CD4-positive, alpha-beta T cell treated with Interleukin-15 for 4 hours (primary cell): ENCODE measurements at places on chromosomes 7 and 10.

DNA sequence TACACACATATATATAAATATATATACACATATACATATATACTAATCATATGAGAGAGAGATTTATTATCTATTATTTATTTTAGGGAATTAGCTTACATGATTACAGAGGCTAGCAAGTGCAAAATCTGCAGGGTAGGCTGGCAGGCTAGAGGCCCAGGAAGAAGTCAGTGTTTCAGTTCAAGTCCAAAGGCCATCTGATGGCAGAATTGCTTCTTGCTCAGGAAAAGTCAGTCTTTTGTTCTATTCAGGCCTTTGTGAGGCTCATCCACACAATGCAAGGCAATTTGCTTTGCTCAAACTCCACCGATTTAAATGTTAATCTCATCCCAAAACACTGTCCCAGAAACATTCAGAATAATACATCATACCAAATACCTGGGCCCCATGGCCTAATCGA, 2.6 kb upstream of the C10orf120 start:
- no peak for DNase-seq

DNA sequence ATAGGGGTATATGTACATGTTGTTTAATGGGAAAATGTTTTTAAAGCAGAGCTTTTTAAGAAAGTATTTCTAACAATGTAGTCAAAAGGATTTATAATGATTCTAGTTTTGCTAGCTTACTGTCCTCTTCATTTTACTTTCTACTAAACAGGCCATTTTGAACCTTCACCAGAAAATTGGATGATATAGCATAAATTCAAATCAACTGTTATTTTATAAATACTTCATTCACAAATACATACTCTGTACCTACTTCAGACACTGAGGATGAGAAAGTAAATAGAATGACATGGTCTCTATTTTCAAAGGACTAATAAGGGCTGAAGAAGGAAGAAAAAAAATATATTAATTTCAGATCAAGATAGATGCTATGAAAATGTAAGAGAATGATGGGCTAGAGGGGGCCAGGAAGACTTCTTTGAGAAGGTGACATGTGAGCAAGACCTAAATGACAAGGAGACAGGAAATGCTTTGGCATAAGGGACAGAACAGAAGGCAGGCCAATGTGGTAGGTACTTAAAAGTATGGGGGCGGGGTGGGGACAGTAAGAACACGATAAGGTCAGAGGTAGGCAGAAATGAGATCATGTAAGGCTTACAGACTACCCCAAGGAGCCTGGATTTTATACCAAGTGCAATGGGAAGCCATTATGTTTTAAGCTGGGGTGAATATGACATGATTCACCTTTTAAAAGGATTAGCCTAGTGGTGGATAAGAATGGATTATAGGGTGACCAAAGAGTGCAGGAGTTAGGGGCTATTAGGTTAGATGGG, 5.2 kb downstream of the NAMPT start:
- no peak for DNase-seq

DNA sequence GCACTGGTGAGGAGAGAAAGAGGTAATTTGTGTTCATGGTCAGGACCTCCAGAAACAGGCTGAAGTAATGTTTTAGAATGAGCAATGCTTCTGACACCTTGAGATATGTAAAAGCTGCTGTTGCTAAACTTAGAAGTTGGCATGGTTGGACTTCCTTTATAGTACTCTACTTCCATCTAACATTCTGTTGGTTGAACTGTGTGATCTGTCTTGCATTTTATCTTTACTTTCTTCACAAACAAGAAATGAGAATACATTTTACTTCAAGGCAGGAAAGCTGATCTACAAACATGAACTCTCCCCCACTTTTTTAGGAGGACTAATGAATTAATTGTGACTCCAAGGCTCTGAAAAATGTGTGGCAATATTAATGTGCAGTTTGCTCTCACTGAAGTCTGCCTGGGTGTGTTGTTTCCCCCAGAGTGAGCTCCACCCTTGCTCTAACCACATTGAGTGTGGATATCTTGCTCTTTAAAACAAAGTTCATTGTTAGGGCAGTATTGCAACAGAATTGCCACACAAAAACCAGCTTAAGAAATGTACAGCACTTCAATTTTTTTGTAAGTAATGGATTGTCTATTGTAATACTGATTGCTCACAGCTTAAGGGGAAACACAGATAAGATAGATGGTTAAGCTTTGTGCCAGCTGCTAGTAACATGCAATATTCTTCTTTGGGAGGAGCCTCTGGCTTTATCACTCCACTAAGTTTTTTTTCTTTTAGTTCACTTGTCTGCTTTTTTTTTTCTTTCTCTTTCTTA, 69.0 kb downstream of the ADD3 start:
- DNase-seq: peak; percentile 68

DNA sequence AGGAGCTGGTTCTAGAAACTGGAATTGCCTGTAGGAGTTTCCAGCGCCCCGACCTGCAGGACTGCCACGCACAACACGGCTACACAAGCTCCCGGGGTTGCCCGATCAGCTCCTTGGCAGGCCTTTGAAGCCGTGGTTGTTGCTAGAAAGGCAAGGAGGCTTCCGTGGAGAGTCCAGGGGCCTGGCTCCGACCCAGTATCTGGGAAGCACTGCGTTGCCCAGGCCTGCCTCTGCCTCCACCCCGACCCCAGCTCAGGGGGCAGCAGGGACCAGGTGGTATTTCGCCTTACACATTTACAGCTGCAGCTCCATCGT, 54.4 kb downstream of the PROSER2 start:
- no peak for DNase-seq

- peak; percentile 16 for DNase-seq
These were observed 42.8 kb downstream of the HERPUD2 start for GRCh38 chr7:35652124-35652523.

DNA sequence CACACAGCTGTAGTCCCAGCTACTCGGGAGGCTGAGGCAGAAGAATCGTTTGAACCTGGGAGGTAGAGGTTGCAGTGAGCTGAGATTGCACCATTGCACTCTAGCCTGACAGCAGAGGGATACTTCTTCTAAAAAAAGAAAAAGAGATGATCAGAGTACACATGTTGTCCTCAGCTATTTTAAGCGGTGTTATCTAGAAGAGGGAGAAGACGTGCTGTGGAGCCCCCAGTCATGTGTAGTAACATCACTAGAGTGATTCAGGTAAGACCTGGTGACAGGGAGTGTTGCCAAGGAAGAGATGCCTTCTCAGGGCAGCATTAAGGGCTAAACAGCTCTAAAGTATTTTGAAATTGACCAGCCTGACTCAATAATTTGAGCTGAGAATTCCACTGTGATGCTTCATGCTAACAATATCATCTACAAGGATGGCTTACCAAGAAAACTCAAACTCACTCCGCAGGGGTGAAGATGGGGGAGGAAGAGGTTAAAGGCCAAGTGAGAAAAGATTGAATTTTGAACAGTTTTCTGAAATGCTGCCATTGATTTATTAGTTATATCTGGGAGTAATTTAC, 97.4 kb downstream of the KLF6 start:
- no peak for DNase-seq

- no peak for DNase-seq
These were observed 352.6 kb downstream of the PRPF18 start for GRCh38 chr10:13939391-13939790.

DNA sequence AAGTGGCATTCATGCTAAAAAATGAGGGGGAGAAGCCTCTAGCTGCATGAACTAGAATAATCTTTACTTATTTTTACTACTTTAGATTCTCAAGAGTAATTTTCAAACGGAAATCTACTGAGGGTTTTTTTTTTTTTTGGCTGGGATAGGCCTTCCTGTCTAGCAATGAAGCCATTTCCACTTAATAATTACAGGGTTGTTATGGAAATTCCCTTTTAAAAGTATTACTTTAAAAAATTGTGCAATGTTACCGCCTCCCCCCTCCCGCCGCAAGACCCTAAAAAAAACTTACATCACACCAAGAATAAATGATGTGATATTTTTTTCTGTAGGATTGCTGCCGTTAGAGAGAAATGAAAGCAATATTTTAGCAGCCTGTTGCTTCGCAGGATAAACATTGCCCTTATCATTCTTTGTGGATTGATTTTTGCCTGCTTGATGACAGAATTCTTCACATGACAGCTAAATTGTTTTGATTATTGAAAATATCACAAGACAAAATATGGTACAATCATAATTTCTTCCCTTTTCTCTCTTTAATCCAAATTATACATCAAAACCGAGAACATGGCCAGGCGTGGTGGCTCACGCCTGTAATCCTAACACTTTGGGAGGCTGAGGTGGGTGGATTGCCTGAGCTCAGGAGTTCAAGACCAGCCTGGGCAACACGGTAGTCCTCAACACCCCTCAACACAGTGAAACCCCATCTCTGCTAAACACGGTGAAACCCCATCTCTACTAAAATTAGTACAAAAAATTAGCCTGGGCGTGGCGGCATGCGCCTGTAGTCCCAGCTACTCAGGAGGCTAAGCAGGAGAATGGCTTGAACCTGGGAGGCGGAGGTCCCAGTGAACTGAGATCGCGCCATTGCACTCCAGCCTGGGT, 32.8 kb downstream of the ARL4A start:
- DNase-seq: no peak

DNA sequence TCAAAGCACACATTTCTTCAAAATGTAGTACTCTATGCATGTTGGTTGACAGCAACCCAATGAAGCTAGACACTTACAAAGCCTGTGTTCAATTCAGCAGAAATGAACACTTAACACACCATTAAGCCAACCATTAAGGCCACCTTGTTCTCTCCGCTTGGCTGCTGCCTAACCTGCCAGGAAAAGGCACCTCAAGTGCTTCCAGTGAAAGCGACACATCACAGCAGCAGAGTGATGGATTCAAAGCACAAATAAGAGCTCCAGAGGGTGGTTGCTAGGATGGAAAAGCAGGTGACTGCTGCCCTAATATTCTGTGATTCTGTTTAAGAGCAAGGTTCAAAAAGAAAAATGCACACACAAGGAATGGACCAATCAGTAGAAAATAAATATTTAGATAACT, 81.5 kb upstream of the GNAI1 start:
- DNase-seq: no peak

DNA sequence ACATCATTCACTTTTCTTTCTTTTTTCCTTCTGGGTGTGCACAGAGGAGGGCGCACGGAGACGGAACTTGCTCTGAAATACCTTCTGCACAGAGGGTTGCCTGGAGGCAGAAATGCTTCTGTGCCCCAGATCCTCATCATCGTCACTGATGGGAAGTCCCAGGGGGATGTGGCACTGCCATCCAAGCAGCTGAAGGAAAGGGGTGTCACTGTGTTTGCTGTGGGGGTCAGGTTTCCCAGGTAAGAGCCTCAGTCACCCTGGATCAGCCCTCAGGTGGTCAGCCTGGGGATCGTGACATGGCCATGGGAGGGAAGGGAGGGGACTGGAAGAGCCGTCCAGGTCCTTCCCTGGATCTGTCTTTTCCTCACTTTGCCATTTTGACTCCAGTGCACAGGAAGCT, 33.6 kb downstream of the VWA2 start:
- no peak for DNase-seq

GRCh38 chr10:33497338-33497737, 162.9 kb upstream of the NRP1 start:
- DNase-seq: no peak

GRCh38 chr10:132497063-132497680, 40.4 kb upstream of the INPP5A start:
- no peak for DNase-seq

DNA sequence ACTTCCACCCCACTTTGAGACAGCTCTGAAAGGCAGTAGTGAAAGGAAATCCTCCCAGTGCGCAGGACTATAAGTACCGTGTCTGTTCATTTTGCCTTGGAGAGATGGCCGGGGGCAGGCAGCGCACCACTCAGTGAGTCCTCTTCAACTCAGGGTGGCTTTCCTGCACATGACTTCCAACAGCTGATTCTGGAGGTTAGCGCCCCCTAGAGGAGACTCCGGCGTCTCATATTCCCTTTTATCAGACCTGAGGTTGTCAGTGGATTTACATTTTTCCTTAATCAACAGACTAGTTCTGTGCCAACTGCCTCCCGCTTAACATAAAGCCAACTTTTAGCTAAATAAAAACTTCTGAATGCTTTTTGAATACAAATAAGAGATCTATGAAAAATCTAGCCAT, 101.0 kb downstream of the HERPUD2 start:
- no peak for DNase-seq

GRCh38 chr7:4056552-4057288, 625.4 kb upstream of the FOXK1 start:
- no peak for DNase-seq

GRCh38 chr7:151342811-151343210, 1.2 kb downstream of the NUB1 start:
- DNase-seq: no peak

DNA sequence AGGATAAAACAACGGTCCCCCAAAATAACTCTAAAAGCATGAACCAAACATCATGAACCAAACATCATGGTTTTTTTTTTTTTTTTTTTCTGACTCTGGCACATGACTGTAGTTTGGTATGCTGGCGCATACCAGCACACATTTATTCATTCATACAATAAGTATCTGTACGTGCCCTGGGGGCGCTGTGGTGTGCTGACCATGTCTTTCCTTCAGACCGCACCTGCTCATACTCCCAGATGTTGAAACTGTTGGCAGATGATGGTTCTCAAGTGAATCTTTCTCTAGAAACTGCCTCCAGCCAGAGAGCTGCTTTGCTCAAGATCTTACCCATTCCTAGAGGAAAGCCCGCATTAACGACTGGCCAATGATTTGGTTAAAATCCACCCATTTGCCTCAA, 114.7 kb upstream of the ANKRD30A start:
- DNase-seq: no peak

DNA sequence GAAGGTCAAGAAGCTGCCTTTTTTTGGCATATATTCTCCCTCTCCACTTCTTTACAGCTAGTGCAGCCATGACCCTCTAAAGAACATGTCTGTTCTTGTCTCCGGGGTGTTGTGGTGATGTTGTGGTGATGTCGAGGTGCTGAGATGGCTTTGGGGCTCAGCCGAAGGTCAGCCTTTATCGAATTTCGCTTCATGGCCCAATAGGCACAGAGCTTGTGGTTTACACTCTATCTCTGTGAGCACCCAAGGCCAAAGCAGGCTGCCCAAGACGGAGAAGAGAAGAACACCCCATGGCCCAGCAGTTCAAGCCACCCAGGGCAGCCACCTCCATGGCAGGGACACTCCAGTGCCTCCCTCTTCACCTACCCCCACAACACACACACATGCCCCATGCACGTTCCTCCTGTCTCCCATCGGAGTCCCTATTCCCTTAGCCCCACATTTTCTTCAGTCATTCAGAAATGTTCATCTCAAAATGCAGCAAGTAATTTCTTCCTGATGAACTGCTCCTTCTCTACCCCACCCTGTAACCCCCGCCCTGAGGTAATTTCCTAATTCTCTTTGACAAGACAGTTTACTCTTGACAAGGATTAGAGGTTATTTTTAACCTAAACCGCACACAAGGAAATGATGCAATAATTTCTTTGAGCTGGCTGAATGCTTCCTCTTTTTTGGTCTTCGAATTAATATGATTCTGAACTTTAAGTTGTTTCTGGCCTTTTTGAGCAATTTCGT, 18.6 kb upstream of the ADRB1 start:
- DNase-seq: peak; percentile 31

- DNase-seq: no peak
These were observed 10.9 kb downstream of the NUB1 start for GRCh38 chr7:151352512-151352911.

GRCh38 chr7:48285373-48285772, 114.1 kb downstream of the ABCA13 start:
- no peak for DNase-seq
